ENCODE measurements at places on chromosomes 11 and 22. TPM values are rescaled to one million over a fixed set of nuclear protein-coding genes. Genes with fewer than 3 reads are reported as not detected.

- DNase-seq, result no peak
These were observed 49.7 kb downstream of the ARRB1 start for GRCh38 chr11:75301601-75302345.

GRCh38 chr22:39946503-39947219 is 13.5 kb upstream of the TMA7B start:
- DNase-seq, result no peak

DNA sequence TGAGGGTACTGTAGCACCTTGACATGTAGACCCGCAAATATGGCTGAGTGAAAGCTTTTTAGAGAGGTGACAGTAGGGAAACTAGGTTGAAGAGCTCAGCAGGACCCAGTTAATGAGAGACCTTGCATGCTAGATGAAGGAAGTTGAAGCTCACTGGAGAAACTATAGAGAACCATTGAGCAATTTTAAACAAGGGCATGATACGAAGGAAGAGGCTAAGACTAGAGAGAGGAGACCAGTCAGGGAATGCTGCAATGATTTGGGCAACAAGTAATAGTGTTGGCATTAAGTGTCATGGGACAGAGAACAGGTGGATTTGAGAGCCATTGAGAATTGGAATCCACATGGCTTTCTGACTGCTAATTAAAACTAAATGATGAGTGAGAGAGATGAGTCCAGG is 4.1 kb downstream of the OLFML1 start:
- DNase-seq, result peak; percentile 10

- DNase-seq, result no peak
These were observed 600.1 kb upstream of the CHORDC1 start for GRCh38 chr11:90822996-90823395.

DNA sequence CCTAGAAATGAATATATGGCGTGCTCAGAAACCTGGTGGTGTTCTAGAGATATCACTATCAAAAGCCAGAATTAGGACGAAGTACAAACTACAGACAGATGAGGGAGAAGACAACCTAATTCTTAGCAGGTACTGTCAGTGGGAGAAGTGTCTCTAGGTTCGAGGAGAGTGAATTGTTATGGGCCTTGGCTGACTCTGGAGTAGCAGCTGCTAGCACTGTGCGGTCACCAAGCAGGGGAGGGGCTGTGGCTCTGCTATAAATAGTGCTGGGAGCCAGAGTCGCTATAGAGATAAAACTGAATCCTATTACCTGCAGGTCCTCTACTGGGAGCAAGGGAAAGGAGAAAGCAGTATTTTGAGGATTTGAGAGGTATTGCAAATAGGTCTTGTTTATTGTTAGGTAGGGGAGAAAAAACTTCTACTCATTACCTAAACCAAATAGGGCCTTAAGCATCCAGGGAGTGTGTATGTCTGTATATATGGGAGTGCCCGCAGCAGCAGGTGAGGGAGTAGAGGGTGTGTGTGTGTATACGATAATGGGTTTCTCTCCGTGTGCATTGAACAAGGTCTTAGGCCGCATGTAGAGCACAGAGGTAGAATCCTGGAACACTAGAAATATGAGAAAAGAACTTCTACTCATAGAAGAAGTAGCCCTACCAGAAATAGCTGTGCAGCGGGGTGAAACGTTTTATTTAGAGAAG is 2.2 kb downstream of the MADD start:
- DNase-seq, result no peak

DNA sequence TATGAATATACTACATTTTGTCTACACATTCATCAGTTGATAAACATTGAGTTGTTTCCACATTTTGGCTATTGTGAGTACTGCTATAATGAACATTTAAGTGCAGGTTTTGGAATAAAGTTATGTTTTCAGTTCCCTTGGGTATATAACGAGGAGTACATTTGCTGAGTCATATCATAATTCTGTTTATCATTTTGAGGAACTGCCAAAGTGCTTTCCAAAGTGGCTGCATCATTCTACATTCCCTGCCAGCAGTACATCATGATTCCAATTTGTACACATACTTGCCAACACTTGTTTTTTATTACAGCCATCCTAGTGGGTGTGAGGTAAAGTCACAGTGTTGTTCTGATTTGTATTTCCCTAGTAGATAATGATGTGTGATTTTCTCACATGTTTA is 1458.6 kb upstream of the TENM4 start:
- peak; percentile 48 for DNase-seq

DNA sequence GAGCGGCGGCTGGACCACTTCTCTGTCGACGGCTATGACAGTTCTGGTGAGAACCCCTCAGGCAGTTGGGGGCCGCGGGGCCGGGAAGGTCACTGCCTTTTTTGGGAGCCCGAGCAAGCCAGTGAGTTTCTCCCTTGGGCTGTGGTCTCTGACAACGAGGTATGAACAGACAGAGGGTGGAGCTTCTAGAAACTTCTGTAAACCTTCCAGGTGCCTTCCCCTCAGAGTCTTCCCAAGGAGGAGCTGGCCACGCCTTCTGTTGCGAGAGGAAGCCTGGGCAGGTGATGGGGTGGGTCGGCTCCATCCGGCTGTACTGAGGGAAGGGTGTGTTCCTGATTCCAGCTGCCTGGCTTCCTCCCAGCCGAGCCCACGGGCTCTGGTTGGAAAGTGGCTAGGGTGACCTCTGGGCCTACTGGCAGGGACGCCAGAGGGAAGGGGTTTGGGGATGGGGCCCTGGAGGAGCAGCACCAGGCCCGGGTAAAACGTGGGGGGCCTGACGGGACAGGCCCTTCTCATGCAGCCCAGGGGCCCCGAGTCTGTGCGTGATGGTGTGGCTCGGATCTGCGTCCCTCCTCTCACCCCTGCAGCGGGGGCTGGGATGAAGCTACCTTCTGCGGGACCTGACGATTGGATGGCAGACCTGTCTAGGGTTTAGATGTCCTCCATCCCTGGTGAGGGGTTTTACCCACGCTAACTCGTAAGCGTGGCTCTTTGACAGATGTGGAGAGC is 110.8 kb downstream of the KCNQ1OT1 start:
- no peak for DNase-seq

GRCh38 chr11:8793114-8793777 is 110.7 kb downstream of the RPL27A start:
- DNase-seq, result no peak

- no peak for DNase-seq
These were observed 472.2 kb downstream of the SOX6 start for GRCh38 chr11:15884141-15884540.

Gene MS4A4E
- not detected for total RNA-seq

Gene GAL3ST1
- not detected for total RNA-seq
